ENCODE measurements at places on chromosomes 2 and 18. TPM values are rescaled to one million over a fixed set of nuclear protein-coding genes. Genes with fewer than 3 reads are reported as not detected.

The BOLL gene
- total RNA-seq, result not detected

The MYO1B gene
- 4.1 TPM for total RNA-seq

The NEU2 gene
- total RNA-seq, result not detected

The SH3RF3 gene
- 3.6 TPM for total RNA-seq

The CTIF gene
- total RNA-seq, result 9.8 TPM

The MBD2 gene
- total RNA-seq, result 222 TPM

The CCDC74A gene
- total RNA-seq, result 117 TPM

The EML6 gene
- total RNA-seq, result 0.67 TPM

The UNC80 gene
- total RNA-seq, result not detected

The GAL3ST2 gene
- total RNA-seq, result not detected

The OSR1 gene
- total RNA-seq, result 6.3 TPM

The M1AP gene
- total RNA-seq, result not detected

The MC4R gene
- total RNA-seq, result 3.9 TPM

The STK25 gene
- 201 TPM for total RNA-seq

The CPO gene
- total RNA-seq, result not detected

The ATRAID gene
- 231 TPM for total RNA-seq

The RASGRP3 gene
- 30.6 TPM for total RNA-seq

The SERPINB10 gene
- total RNA-seq, result not detected

The SULT1C2 gene
- 0.29 TPM for total RNA-seq

The LIMS3 gene
- 1.4 TPM for total RNA-seq

The CCDC150 gene
- 4.4 TPM for total RNA-seq

The CACNB4 gene
- total RNA-seq, result 2.2 TPM

The LRP2 gene
- not detected for total RNA-seq

The ALKAL2 gene
- total RNA-seq, result not detected

The BCL2 gene
- total RNA-seq, result 2.5 TPM

The PDE1A gene
- 1.4 TPM for total RNA-seq

The MYO5B gene
- 29.5 TPM for total RNA-seq
